ENCODE measurements at places on chromosomes 1 and 21.

DNA sequence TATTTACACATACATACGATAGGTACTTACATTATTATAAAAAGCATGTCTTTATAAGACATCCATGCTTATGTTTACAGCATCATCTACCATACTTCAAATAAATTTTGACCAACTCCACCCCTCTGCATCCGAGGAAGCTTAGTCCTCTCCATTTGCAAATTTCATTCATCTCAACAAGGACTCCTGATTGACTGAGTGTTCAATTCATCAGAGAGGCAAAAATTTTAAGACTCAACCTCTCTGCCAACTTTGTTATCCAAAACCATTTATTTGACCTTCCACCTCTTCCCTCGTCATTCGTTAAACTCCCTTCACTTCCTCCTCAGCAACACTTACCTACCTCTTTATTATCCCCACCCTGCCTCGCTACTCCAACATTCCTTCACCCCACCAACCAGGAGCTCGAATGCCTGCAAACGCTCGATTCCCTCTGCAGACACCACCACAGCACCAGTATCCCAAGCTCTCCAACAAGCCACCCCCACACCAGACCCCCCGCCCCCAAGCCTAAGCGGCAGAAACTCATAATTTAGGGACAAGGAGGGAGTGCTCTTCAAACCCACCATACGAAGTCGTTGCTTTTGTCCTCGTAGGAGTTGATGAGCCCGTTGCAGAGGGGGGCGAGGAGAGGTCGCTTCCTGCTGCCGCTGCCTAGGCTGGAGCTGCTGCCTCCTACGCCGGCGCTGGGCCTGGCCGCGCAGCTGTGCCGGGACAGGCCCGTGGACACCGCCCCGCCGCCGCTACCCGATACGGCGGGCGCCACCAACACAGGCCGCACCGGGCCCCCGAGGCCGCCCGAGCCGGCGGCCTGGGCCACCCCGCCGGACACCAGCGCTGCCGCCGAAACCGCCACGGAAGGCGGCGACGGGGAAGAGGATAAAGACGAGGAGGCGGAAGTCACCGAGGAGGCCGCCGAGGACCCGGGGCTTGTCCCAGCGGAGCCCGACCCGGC lies 803 bp downstream of the COP1 start:
- no peak for DNase-seq

- no peak for DNase-seq
Observed at GRCh38 chr1:10007169-10007568, 10.1 kb downstream of the RBP7 start.

GRCh38 chr1:181587870-181588438 lies 104.6 kb downstream of the CACNA1E start:
- no peak for DNase-seq

GRCh38 chr21:44982558-44983250 lies 42.9 kb downstream of the SLX9 start:
- no peak for DNase-seq

DNA sequence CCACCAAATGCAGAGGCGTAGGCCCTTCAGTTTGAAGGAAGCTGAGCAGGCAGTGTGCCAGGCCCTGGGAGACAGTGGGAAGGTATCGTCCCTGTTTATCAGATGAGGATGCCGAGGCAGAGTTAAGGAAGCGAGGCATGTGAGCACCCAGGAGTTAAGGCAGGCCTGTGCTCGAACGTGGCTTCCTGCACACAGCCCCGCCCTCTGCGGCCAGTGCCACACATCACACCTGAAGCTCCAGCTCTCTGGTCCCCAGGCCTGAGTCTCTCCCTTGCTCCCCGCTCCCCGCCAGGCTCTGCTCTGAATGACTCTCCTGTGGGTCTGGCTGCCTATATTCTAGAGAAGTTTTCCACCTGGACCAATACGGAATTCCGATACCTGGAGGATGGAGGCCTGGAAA lies 32.1 kb downstream of the EPHX1 start:
- no peak for DNase-seq

GRCh38 chr1:81600363-81600762 lies 200.4 kb upstream of the ADGRL2 start:
- DNase-seq, result no peak

DNA sequence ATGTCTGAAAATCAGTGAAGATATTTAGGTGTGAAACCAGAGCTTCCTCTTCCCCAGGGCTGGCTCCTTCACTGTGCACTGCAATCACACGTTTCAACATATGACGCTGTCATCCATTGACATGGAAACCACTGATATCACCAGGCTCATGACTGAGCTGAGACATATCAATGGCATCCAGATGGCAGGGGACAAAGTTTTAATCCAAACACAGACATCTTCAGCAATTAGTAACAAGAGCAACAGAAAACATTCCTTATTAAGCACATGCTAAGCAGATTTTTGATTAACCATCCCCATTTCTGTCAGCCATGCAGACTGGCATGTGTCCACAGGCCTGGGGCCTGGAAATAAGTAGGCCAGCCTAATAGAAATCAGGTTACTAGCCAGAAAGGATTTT lies 108.0 kb upstream of the ADAR start:
- no peak for DNase-seq

DNA sequence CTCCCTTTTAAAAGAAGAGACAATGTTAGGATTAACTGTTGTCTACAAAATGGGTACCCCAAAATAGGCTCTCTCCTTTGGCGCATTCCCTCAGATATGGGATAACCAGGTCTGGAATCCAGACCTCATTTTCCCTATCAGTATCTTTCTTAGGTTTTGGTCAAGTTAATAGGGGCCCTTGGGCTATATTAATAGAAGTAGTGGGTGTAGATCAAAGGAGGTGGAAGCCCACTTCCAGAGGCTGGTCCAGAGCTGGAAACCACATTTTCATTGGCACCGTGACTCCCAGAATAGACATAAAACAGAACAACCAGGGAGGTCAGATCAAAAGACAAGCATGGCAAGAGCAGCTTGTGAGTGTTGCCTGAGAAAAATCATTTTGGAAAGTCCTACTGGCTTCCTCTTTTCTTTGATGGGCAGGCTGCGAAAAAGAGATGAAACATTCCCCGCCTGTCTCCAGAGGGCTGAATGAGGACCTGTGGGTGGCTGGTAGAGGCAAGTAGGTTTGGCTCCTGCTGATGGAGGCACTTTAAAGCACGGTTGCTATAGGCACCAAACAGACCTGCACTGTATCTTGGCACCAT lies 25.8 kb upstream of the KIF21B start:
- no peak for DNase-seq

GRCh38 chr1:69814926-69815325 lies 247.2 kb downstream of the LRRC7 start:
- DNase-seq, result no peak

GRCh38 chr1:93766451-93766850 lies 84.8 kb upstream of the BCAR3 start:
- DNase-seq, result no peak

DNA sequence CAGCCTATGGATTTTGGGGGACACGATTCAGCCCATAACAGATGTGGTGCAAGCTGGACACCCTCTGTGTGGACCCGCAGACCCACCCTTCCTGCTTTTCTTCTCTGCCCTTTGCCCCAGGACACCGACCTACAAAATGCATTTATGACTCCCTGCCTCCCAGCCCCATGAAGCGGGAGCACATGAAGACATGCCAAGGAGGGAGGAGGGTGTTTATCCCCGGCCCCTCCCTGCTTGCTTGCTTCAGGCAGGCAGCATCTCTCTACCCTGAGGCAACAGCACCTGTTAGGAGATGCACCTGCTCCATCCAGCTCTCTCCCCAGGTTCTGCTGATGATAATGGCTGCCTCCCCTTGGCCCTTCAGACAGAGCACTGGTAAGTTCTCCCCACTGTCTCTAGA lies 187.5 kb downstream of the PSMG1 start:
- no peak for DNase-seq

DNA sequence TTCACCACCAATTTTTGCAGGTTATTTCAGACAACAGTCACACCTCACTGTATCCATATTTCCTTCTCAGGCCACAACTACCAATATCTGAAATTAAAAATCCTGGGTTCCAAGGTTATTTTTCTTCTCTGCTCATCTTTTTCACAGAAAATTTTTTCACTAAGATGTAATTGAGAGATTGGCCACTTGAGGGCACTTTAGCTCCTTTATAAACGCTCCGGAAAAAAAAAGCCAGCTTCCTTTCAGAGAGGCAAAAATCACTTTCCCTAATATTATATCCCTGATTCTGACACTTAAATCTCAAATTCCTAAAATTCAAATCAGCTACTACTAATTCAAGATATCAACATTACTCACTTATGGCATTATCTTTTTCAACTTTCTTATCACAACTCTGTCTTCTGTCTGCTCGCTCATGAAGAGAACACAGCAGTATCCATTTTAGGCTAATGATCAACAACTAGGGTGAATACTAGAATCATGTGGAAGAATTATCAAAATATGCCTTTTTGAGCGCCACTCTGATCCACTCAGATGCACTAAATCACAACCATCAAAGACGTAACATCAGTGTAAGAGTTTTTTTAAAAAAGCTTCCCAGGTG lies 101.4 kb upstream of the RGS1 start:
- peak; percentile 34 for DNase-seq

DNA sequence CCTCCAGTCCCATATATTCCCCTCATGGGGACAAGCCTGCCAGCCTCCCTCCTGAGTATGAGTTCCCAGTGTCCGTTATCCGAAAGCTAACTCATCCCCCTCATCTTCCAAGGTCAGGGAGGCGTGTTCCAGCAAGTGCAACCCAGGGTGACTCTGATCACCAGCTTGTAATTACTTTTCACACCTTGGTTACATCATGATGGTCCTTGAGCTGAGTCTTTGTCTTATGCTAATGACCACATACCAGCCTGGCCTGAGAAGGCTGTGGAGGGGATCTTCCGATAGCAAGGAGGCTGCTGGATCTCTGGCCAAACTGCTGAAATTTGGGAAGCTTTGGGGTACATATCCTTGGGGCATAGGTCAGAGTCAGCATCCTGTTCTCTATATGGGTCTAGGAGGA lies 99.6 kb downstream of the DDX20 start:
- DNase-seq, result no peak

DNA sequence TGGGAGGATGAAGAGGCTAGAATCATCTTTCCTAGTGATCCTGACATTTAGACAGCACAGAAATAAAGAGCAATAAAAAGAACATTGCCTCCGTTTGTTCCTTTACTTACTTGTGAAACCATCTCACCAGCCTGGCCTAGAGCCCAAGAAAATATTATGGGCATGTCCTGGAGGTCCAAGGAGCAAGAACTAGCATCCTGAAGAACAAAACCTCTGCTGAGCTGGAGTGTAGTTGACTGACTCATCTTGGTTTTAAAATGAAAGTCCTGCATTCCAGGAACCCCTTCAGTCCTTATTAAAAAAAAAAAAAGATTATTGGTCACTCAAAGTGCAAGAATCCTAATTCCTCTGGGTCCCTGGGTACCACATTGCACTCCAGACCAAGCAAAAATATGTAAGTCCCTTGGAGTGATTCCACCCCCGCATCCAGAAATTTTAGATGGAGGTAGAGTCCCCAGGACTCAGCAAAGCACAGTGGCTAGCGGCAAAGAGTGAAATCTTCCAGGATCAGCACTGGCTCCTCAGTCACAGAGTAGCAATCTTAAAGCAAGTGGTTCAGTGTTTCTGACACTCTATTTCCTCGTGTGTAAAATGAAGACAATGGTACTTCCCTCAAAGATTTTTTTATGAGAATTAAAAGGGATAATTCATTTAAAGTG lies 7.0 kb downstream of the SMCP start:
- no peak for DNase-seq

DNA sequence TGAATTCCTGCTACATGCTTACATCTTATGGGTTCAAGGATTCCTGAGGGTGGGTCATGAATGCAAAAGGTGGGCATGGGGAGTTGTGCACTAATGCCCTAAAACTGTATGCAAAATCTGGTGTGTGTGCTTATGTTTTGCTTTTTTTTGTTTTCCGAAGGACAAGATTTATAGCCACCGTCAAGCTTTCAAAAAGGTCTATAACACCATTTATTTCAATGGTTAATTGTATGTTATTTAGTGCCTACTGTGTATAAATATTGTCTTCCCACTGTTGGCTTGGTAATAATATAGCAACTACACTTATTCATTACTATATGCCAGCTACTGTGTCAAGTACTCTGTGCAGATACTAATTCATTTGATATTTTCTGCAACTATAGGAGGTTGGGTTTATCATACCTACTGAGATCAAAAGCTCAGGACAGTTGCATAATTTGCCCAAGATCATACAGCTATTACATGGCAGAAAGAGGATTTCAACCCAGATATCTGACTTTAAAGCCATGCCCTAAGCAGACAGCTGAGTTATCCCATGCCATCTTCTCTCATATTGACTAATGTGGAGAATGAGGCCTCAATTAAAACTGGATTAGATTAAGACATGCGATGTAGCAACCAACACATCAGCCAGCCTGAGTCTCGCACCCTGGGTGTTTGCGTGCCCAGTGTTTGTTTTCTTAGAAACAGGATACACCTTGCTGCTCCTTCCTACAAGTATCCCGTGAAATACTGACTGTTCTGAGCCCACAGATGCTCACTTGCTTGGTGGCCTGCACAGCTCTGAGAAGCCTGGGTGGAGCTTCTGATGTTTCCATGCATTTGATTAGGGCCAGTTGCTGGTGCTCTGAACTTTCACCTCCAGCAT lies 34.6 kb downstream of the GADD45A start:
- no peak for DNase-seq

GRCh38 chr1:182087304-182087703 lies 25.8 kb upstream of the ZNF648 start:
- DNase-seq, result no peak

- no peak for DNase-seq
Observed at GRCh38 chr21:41965045-41965444, 11.2 kb upstream of the C2CD2 start.

- DNase-seq, result no peak
Observed at GRCh38 chr1:239947801-239948200, 143.9 kb upstream of the FMN2 start.

DNA sequence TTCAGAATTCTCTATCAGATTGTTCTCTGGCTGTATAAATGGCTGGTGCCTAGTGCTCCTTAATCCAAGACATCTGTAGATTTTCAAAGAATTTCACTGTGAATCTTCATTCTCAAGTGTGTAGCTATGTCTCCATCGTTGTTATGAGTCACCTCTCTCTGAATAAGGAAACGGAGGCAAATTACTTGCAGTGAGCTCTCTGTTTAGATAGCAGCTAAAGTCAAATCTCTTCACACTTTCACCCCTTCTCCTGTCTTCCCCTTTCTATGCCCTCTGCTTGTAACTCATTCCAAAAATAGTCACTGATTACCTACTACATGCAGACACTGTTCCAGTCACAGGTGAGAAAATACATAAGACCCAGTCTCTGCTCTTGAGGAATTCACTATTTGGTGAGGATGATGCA lies 39.7 kb downstream of the CHML start:
- no peak for DNase-seq

DNA sequence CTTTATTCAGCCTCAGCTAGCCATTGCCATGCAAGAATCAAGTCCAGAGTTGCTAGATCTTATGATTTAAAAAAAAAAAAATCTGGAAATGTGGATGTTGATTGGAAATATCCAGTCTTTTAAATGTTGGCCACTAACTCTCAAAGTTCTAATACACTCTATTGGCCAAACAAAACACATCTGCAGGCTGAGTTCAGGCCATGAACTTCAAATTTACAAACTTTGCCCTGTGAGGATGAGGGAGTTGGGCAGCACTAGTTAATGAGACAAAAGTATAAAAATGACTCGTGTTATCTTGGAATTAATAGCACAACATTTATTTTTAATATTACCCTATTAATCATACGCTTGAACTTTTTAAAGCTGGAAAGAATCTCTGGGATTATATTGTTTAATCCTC lies 432.3 kb downstream of the PLPP3 start:
- DNase-seq, result no peak
